ENCODE measurements at places on chromosomes 5 and 9. TPM values are rescaled to one million over a fixed set of nuclear protein-coding genes. Genes with fewer than 3 reads are reported as not detected.

HTR1A gene
- not detected for total RNA-seq

DIPK1B gene
- 0.39 TPM for total RNA-seq

DNA sequence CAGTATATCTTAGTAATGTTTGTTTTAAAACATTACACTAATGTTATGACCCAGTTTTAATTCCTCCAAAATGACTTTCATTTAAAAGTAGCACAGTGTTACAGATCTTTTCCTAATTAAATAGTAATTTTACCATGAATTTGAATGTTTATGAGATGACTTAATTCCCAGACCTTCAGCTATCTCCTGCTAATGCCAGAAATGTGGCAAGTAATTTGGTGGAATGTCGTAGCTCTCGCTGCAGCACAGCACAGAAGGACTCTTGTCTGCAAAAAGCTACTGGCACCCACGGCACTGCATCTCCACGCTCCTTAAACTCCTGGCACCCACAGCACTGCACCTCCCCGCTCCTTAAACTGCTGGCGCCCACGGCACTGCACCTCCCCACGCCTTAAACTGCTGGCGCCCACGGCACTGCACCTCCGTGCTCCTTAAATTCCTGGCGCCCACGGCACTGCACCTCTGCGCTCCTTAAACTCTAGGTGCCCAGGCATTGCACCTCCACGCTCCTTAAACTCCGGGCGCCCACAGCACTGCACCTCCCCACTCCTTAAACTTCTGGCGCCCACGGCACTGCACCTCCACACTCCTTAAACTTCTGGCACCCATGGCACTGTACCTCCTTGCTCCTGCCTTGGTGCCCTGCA lies 163.1 kb downstream of the CDK5RAP2 start:
- H3K27ac ChIP-seq = no peak overlapping the region
- no peaks in the 10 kb centered on the region for H3K27me3 ChIP-seq
- H3K36me3 ChIP-seq = peaks cover 52% of the 10 kb centered on the region
- DNase-seq = no peak

DNA sequence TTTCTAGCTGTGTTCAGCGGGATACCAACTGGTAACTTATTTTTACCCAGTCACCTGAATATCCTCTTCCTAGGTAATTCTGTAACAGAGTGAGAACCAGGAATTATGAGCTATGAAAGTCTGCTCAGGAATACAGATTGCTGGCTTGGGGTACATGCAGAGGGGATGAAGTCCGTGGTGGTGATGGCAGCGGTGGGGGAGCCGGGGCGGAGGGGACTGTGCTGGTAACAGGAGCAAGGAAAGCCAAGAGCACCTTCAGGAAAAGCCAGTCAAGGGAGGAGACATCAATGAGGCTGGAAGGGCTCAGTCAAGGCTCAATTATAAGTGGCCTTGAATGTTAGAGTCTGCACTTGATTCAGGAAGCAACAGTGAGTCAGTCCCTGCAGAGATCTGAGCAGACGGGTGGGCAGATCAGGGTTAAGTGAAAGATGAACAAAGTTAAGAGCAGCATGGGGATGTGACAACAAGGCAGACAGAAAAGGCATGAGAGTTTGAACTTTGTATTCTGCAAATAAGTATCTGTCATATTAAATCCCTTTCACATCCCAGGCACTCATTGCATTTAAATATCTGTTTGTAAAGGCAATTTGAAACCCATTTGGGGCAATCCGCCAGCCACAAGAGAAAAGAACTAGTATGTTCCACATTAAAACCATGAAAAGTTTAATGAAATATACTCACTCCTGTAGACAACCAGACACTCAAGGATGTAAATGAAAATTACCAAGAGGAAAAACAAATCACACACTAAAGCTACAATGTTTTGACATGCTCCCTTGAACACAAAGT lies 101.2 kb downstream of the TTC39B start:
- H3K4me3 ChIP-seq = no peak overlapping the region
- H3K36me3 ChIP-seq = peaks cover 37% of the 10 kb centered on the region
- H3K27ac ChIP-seq = no peak overlapping the region
- DNase-seq = no peak

GRCh38 chr5:58498340-58498942 lies 7.2 kb downstream of the GAPT start:
- no peaks in the 10 kb centered on the region for H3K27me3 ChIP-seq
- no peak overlapping the region for H3K4me3 ChIP-seq
- no peaks in the 10 kb centered on the region for H3K36me3 ChIP-seq
- H3K27ac ChIP-seq = no peak overlapping the region

Data from natural killer cell (primary cell).